ENCODE measurements at places on chromosomes 6 and 20. TPM values are rescaled to one million over a fixed set of nuclear protein-coding genes. Genes with fewer than 3 reads are reported as not detected.

Gene SPINT4
- total RNA-seq = not detected

- no peak for DNase-seq
These were observed 40.4 kb upstream of the SCML4 start for GRCh38 chr6:107864226-107865127.

DNA sequence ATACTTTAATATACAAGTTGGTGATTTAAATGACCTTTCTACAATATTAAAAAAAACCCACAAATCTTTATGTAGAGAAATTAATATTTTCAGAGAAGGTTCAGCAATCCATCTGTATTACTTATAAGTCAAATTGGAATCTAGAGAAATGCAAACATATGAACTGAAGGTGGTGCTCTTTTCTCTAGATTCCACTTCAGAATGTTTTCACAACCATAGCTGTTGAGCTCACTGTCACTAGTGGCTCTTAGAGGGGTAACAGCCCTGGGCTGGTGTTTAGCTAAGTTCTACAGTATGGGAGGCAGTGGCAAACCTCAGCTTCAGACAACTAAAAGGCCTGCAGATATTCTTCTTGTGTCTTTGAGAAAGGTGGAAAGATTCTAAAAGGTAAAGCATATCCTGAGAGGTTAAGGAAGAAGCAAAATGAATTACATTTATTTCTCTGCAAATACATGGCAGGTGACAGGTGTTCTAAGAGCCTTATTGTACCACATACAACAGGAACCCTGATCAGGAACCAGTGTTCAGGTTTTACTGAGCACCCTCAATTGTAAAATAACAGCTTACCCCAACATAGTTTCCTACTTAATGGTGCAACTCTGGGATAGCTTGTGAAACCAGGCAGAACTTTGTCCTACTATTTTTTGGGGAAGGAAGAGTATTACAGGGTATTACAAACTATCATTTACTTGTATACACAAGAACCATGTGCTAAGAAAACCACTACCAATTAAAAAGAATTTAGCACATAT, 56.6 kb upstream of the SAMHD1 start:
- no peak for DNase-seq

DNA sequence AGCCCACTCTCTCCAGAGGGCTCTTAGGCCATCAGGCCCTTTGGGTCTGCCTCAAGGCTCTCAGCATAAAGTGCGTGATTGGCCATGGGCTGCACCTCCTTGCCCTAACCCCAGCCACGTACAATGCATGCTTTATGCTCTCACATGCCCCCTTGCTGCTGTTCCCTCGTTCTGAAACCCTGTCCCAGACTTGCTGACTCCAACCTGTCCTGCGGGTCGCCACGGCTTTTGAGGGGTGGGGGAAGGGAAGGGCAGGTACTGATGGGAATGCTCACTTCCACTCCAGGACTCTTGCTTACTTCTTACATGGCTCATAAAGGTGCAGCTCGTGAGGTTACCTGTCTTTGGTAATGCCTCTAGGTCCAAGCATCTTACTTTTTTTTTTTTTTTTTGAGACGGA, 6.0 kb downstream of the ARMC12 start:
- no peak for DNase-seq

DNA sequence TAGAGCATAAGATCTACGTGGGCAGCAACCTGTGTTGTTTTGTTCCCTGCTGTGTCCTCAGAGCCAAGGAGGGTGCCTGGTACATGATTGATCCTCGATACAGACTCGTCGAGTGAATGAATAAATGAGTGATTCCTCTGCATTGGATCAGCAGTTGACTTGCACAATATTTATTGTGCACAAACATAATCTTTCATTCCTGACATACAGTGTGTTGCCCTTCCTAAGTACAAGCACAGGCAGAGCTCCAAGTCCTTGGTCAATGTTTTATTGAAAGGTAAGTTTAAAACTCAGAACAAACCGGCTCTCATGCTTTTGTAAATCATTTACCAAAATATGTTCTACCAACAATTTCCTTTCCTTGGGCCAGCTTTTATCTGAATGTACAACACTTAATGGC, 57.4 kb downstream of the STMND1 start:
- no peak for DNase-seq

GRCh38 chr20:61968932-61969331, 96.7 kb downstream of the TAF4 start:
- DNase-seq = no peak

Gene CST4
- not detected for total RNA-seq

- DNase-seq = no peak
These were observed 30.2 kb downstream of the PANK2 start for GRCh38 chr20:3919352-3919751.

- DNase-seq = no peak
These were observed 80.5 kb downstream of the PRSS35 start for GRCh38 chr6:83592770-83593394.

Gene RAB44
- total RNA-seq = 0.12 TPM

DNA sequence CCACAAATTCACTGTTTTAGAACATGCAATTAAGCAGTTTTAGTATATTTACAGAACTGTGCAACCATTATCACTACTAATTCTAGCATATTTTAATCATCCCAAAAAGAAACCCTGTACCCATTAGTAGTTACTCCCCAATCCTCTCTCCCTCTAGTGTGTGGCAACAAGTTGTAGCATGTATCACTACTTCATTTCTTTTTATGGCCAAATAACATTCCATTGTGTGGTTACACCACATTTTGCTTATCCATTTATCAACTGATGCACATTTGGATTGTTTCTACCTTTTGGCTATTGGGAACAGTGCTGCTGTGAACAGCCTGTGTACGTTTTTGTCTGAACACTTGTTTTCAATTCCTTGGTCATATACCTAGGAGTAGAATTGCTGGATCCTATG, 31.5 kb upstream of the FKBP1A start:
- DNase-seq = no peak

DNA sequence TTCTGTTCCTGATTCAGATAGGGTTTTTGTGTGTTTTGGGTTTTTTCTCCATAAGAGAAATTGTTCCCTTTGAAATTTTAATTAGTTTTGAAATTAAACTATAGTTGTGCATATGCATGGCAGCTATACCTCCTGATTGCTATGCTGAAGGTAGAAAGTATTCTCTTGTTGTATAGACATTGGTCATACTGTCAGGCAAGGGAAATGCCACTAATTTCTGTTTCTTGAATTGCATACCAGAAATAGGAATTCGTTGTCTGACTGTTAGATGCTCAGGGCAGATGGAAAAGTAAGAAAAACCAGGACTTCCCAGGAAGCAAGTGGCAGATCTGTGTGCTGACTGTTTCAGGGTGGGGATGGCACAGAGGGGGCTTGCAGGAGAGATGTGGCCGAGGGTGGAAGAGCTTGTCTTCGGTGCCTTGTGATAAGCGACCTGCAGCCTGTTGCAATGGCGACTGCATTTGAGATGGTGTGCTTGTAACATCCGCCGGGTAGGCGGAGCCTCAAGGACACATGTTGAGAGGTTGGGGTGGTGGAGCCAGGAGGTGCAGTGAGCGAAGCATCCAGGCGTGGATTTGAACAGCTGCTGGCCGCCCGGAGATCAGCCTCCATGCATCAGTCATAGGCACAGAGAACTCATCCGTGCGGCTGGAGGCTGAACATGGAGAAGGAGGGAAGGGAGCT, 42.8 kb downstream of the RREB1 start:
- no peak for DNase-seq

GRCh38 chr20:53752583-53752970, 158.9 kb upstream of the ZNF217 start:
- no peak for DNase-seq

Gene KCNS1
- total RNA-seq = 0.21 TPM

Gene PKIB
- total RNA-seq = not detected

DNA sequence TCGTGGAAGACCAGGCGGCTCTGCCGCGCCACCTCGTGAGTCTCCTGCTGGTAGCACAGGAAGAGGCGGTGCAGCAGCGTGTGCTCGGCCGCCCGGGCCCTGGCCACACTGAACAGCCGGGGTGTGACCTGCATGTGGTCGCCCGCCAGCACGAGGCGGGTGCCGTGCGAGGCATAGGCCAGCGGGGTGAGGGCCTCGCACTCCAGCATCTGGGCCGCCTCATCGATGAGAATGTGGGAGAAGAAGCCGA, 7.0 kb downstream of the HELZ2 start:
- no peak for DNase-seq

- DNase-seq = no peak
These were observed 377.6 kb downstream of the ESR1 start for GRCh38 chr6:152184917-152185574.

DNA sequence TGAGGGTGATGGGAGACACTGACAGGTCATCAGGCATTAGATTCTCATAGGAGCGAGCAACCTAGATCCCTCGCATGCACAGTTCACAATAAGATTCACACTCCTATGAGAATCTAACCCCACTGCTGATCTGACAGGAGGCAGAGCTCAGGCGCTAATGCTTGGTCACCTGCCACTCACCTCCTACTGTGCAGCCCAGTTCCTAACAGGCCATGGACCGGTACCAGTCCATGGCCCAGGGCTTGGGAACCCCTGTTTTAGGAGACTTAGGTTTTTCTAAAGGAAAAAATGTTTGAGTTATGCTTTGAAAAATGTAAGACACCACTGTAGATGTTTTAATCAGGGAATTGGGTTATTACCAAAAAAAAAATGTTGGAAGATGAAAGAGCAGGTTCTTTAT, 6.7 kb downstream of the HLA-E start:
- no peak for DNase-seq

- no peak for DNase-seq
These were observed 2.0 kb downstream of the MMP9 start for GRCh38 chr20:46010491-46011391.

Gene ZNF322
- 15.5 TPM for total RNA-seq
